NCI-H1048 (cell line): ENCODE measurements at places on chromosomes 13 and 19.

DNA sequence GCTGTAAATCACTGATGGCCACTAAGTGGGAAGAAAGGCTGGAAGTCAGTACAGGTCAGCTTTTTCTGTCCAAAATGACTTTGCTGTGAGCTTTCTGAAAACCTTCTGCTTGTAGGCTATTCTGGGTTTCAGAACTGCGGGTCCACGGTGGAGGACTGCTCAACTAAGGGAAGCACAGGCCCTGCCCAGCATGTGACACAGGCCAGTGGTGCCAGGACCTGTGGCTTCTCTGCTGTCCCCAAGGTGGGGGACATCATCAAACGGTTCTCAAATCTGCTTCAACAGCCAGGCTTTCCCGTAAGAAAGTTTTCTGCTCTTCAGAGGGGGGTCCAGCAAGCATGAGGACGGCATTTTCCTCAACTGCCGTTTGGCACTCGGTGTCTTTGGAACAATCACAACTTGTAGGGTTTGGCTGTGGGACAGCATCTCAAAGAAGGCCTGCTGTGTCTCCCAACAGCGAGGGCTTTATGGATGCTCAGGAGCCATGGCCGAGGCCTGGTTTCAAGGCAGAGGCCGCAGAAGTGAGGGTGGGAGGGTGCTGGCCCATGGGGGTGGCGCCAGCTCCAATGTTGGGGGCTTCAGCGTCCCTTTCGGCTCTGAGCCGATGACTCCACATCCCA lies 3.8 kb downstream of the SGTA start:
- no peak for DNase-seq

GRCh38 chr13:67841071-67841470 lies 610.9 kb upstream of the PCDH9 start:
- no peak for DNase-seq

GRCh38 chr13:44622261-44622660 lies 46.1 kb upstream of the TSC22D1 start:
- DNase-seq, result no peak

GRCh38 chr13:38686577-38687245 lies at the start of gene FREM2:
Gene FREM2, plus strand, starts transcription at chr13:38687077. Its CDS starts 268 bp downstream, at chr13:38687345.
- peak; percentile 58 for DNase-seq
